ENCODE measurements at places on chromosomes 4 and X.

GRCh38 chrX:9958183-9958582, 9.0 kb upstream of the CLDN34 start:
- no peak for DNase-seq

DNA sequence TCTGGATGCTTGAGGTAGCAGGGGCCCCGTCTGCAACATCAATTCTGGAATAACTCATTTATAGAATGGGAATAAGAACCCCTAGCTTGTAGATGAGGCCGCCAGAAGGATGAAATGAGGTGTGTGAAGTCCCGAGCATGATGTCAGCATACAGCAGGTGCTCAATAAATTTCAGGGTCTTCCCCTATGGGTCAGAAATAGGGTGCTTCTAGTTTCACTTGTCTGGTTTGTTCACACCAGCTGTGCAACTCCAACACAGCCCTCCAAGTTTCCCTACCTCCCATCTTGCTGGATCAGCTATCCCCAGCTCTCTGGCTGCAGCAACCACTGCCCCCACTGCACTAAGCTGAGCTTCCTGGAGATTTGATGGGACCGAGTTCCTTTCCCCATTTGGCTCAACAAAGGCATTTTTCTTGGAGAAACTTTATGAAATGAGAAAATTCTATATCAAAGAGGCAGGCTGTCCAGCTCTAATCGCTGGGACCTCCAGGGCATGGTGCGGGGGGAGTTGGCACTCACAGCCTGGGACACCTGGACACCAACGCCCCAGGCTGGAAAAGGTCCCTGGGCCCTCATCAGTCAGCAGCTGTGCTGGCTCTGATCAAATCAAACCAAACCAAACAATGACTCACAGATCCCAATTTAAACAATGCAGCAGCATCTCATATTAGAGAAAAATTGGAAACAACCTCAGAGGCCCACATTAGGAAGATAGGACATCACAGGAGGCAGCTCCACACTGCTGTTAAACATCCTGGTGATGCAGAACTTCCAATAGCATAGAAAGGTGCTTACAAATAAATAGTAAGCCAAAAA, 13.3 kb downstream of the SLC2A9 start:
- DNase-seq, result no peak

DNA sequence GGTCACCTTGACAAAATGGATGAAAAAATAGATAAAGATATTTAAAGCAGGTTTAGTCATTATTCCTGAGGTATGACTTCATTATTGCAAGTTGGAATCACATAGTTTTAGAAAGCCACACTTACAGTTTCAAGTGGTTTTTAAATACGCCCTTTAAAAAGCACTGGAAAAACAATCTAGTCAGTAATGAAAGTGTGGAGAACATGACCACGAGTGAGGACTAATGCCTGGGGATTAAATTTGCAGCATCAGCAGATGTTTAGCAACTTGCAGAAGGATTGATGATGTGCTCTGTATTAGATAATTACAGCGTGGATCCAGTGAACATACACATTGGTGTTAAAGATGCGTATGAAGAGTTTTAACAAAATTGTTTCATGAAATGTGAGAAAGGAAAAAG, 5.9 kb downstream of the SPARCL1 start:
- DNase-seq, result no peak

DNA sequence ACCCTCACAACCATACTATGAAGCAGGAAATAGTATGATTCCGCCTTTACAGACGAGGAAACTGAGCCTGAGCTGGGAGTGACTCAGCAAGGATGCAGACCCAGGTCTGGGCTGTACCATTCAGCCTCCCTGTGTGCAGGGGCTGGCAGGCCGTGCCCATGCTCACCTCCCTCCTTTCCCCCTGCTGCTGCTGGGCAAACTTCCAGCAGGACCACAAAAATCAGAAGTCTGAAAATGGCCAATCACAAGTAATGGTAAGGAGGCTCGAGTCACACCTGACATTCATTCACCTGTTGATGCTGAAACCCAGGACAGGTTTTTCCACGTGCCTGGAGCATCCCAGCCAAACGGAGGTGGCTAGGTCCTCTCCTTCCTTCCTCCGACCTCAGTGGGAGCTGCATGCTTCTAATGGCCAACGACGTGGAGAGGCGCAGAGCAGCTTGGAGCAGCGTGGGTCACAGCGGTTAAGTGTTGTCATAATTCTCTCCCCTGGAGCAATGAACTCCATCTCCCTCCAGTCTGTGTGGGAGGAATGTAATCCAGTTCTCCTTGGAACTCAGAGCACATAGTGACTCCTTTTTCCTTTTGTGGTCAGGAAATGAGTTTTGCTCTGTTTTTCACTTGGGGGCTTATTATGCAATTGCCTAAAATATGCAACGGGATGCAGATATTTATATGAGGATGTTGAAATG, 371.7 kb downstream of the BCOR start:
- DNase-seq, result no peak

- no peak for DNase-seq
Measured at GRCh38 chr4:170400361-170400760, 310.6 kb upstream of the AADAT start.

GRCh38 chr4:17134565-17134964, 236.1 kb upstream of the LDB2 start:
- no peak for DNase-seq

DNA sequence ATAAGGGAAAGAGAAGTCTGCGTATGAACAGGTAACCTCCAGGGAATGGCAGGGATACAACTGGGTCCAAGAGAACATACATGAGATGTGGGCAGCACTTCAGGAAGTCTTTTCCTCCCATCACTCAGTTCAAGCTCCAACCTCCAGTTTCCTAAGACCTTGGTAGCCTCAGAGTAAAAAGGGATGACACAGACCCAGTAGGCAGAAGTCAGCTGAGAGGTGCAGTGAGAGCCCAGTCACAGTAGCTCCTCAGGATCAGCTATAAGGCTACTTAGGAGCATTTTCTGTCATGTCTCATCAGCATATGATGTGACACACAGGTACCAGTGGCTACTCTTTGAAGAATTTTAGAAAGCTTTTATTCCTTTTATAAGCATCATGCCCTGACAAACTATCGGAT, 12.5 kb upstream of the STS start:
- no peak for DNase-seq

- DNase-seq, result no peak
Measured at GRCh38 chrX:22325096-22325495, 52.4 kb downstream of the CBLL2 start.

- DNase-seq, result no peak
Measured at GRCh38 chrX:97849951-97850350, 966.2 kb downstream of the RPA4 start.

- no peak for DNase-seq
Measured at GRCh38 chr4:109671350-109671749, 31.9 kb downstream of the CASP6 start.

- no peak for DNase-seq
Measured at GRCh38 chrX:75114638-75115037, 41.4 kb downstream of the ABCB7 start.

- no peak for DNase-seq
Measured at GRCh38 chrX:38878641-38879340, 77.5 kb downstream of the MID1IP1 start.

- no peak for DNase-seq
Measured at GRCh38 chr4:157225096-157225495, 4.6 kb downstream of the GRIA2 start.

DNA sequence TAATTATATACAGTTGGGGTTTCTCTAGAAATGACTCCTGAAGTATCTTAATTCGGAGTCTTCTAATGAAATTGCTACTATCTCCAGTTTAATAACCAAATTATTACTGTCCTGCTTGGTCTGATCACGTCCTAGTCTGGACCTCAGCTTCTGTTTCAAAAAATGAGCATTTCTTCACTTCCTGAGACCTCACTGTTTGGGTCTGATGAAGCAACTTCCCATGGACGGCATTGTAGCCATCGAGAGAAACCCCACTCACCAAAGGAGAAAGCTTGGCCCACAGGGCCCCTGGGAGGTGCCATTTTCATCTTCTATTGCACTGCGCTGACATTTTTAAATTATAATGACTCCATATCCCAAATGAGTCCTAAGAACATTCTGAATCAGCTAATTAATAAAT, 178.0 kb downstream of the MGST2 start:
- DNase-seq, result no peak

DNA sequence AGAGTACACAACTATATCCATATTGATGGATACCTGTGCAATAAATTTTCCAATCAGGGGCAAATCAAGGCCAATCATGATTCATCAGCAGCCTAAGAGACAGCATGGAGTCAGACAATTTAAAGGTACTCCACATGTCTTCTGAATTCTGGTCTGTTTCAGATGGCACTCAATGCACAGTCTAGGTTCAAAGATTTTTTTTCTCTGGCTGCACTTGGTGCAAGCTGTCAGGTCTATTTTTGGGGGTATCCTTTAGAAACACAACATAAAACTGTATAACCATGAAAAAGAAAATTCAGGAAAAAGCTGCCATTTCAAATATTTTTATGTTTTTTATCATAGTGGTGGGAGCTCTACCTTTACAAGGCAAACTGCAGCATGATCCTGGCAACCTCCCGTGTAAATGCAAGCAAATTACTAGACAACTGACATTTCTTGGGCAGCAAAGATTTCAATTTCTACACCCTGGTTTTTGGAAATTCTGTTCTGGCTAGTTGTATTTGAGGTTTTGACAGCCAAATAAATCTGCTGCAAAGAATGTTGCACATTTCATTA, 310.3 kb downstream of the KCNIP4 start:
- DNase-seq, result no peak

- no peak for DNase-seq
Measured at GRCh38 chr4:57342411-57342810, 232.2 kb upstream of the IGFBP7 start.

DNA sequence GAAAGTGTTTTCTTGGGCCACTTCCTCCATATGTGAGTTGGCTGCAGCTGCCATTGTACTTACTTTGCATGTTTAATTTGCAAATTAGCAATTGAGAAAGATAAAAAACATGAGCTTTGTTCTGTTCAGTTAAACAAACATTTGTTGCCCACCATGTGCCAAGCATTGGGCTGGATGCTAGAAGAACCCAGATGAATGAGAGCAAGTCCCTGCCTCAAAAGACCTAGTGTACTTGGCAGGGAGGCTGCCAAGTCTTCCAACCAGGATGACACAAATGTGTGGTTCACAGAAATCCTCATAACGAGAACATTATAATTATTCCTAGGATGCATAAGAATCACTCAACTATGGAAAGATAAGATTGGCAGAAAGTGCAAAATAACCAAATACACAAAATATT, 66.7 kb downstream of the GPM6A start:
- no peak for DNase-seq

Data from activated T-cell treated with anti-CD3 and anti-CD28 coated beads, Interleukin-2, amount 50 U/mL, for 24 hours (primary cell).